ENCODE measurements at places on chromosomes 2 and 18.

DNA sequence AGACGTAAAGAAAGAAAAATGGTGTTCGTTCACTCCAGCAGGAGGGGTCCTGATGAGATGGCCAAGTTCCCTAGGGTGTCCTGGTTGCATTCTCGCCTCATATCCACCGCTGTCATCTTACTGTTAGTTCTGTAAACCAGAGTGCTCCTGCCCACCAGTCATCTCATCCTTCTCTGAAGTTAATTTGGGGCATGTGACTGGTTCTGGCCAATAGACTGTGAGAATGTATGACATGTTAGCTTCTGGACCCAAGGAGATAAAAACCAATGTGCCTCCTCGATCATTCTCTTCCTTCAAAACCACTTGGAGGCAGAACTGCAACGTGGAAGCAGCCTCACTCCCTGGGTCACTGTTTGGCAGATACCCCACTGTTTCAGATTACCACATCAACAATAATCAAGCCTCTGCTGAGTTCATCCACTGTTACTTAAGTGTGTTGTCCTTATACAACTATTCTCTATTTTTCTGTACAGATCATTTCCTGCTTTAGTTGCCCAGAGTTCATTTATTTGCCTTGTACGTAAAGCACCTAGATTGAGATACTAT lies 759.1 kb downstream of the TSN start:
- no peak for DNase-seq

GRCh38 chr2:111910609-111911277 lies 12.3 kb downstream of the MERTK start:
- no peak for DNase-seq

DNA sequence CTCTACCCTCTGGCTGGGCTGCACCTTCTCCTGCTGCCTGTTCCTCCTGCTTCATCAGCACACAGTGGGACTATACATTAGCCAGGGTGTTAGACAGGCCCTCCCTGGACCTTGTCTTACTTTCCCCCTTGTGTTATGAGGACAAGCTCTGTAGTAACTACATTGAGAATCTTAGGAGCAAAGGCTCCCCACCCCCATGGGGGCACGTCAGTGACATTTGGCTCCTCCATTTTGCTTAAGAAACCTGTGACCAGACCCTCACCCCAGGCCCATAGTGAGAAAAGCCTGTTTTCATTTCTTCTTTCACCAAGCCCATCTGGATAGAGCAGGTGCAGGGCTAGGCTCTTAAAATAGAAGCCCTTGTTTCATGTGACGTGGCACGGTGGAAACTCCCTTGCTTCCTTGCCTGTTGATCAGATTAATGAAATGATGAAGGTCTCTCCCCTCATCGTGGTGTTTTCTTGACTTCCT lies 146.7 kb downstream of the RPIA start:
- no peak for DNase-seq

DNA sequence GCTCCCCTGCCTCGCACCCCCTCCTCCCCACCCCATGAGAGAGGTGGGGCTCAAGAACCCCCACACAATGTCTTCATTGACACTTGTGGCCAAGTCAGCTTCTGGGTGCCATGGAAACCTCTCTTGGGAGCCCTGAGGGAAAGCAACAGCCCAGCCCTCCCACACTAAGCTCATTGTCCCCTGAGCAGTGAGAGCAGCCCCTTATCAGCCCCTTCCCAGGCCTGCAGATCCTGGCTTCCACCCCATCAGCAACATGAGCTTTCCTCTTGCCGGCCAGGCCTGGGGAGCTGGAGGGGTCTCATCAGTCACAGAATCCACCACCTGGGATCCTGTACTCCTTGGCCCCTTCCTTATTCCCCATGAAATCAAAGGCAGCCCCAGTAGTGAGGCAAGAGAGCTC lies 107.8 kb upstream of the ST3GAL5 start:
- DNase-seq = no peak

DNA sequence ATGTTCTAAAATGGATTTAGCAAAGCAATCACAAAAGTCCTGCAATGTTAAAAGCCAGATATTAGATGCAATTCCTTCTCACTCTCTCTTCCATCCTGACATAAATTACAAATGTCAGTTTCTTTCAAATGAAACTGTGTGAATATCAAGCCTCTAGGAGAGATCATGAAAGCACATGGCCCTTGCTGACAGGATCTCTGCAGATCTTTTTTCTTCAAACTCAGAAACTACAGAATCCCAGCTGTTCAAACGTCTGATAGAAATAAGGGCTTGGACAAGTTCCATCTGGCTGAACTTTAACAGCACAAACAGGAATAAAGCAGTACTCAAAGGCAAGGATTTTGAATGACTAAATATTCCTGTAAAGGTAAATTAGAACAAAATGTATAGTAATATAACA lies 47.6 kb downstream of the PDE1A start:
- DNase-seq = no peak

DNA sequence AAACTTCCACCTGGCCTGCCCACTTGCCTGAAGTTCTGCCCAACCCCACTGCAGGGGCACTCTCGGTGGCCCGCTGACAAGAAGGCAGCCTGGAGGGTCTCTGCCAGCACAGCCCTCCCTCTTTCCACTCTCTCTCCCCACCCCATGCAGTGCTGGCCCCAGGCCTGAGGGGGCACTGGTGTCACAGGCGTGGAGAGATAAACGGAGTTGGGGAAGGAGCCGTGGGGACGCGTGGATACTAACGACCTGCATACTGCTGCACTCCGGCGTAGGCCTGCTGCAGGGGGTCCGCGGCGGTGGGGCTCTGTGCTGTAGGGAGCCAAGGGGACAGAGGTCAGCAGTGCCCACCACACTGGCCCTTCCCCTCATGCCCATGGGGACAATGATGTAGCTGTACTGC lies 299.3 kb downstream of the CELF4 start:
- no peak for DNase-seq

All from activated naive CD4-positive, alpha-beta T cell (primary cell).